ENCODE measurements at places on chromosomes 4 and X.

DNA sequence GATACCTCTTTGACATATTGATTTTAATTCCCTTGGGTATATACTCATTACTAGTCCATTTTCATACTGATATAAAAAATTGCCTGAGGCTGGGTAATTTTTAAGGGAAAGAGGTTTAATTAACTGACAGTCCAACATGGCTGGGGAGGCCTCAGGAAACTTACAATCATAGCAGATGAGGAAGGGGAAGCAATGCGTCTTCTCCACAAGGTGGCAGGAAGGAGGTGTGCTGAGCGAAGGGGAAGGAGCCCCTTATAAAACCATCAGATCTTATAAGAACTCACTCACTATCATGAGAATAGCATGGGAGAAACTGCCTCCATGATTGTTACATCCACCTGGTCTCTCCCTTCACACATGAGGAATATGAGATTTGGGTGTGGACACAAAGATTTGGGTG lies 42.4 kb downstream of the MSX1 start:
- no peak for DNase-seq

GRCh38 chr4:60744767-60745166 lies 455.4 kb upstream of the ADGRL3 start:
- no peak for DNase-seq

DNA sequence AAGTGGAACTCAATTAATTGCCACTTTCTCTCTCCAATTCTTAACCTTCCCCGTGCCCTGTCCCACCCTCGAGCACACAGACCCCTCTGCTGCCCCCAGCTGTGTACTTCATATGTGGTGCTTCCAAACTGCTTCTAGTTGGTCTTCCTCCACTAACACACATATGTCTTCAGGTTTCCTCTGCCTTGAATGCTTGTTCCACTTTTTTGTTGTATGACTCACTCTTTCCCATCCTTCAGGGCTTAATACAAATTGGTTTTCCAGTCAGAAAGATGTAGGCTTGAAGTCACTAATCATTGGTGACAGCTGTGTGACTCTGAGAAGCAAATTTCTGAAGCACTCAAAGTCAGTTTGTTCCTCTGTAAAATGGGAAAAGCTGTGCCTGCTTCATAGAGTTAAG lies 30.6 kb downstream of the TRIM2 start:
- no peak for DNase-seq

DNA sequence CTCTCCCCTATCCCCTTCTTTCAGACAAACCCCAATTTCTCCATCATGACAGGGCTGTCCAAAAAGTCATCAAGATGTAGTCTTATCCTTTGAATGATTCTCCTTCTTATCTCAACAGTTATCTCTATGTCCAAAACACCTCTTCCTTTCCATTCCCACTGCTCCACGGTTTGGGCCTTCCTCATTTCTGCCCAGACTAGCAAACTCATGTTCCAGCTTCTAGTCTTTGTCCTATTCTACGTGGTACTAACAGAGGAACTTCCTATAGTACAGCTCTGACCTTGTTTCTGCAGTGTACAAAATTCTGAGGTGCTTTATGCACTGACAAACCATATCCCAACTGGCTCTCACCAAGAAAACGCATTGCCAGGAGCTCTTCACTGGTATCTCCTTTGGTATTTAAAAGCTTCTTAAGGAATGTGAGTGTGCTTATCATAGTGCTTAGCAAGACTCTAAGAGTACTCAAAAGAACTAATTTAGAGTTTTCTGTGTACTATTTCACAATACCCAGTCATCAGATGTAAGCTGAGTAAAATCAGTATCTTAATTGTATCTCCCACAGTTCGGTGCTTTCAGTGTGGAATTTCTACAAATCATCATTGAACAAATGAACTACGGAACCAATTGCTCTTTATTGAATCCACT lies 65.5 kb downstream of the MAML3 start:
- no peak for DNase-seq

GRCh38 chrX:42678133-42678532 lies 99.8 kb downstream of the PPP1R2C start:
- DNase-seq, result no peak

DNA sequence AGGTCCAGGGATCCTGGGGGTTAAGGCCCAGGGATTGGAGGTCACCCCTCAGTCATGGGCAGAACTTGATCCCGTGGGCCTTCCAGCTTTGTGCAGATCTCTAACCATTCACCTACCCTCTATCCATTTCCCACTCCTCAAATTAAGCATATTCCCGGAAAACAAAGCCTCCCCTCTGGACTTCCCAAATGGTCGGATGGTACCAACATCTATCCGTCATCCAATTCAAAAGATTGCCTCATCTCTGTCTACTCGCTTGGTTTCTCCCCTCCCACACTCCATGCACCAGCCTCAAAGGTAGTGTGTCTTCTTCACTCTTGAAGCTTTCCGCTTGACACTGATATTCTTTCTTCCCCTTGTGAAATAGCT lies 473 bp upstream of the BCLAF3 start:
- peak; percentile 2 for DNase-seq

- DNase-seq, result no peak
These were observed 4.0 kb upstream of the KCNIP4 start for GRCh38 chr4:21952549-21952948.
